ENCODE measurements at places on chromosomes 2 and 18.
A peak's percentile ranks its signal among the peaks of the same experiment; 100 is the strongest.

DNA sequence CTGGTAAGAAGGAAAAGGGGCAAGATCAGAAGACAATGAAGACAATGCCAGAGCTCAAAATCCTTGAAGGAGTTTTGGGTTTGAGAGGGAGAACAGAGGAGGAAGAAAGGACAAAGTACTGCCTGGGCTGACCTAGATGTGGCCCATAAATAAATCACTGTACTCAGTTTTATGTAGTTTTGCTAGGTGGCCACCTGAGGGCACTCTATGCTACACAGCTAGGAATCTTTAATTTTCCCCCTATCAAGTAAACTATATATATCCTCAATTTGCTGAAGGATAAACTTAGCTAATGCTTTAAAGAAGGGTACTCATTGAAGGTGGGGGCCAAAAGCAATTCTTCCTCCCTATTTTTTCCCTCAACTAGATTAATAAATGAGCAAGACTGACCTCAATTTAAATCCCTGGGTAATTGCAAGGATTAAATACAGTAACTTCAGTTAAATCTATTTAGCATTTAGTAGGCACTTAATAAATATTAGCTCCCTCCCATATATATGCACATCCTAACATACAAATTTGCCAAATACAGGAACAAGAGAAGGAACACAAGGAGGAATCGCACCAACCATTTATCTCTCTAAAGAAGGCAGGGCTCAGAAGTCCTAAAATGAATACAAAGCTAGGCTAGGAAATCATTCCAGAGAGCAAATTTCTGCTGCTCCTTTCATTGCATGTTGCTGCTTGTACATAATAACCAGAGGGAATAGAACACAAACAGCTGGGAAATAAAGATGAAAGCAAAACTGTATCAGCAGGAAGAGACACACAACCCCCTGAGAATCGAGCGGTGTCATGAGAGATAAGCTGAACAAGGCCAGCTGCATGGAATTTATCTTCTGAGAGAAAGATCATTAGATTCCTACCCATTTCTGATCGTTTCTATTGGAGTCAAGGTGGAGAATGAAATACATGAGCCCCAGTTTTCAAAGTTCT is 540.1 kb downstream of the NRXN1 start:
- DNase-seq = peak; percentile 66

DNA sequence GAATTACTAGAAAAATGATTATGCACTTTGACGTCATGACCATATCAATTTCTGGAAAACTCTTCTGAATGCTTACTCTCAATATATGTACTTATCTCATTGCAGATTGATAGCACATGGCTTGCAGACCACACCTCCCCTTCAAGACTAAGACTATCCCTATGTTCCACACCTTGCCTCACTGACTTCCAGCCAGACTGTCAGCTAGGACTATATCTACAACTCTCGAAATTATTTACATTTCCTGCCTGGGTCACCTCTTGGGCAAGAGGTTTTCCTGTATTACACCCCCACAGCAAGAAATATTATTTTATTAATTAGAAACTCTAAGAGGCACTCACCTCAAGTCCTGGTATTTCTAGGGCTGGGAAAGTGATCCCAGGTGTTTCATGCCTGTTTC is 236.6 kb downstream of the CYRIA start:
- no peak for DNase-seq

GRCh38 chr2:9112079-9112721 is 94.4 kb upstream of the ASAP2 start:
- no peak for DNase-seq

- peak; percentile 9 for DNase-seq
These were observed 71.0 kb downstream of the TMEM182 start for GRCh38 chr2:102832789-102833188.

- DNase-seq = no peak
These were observed 72.5 kb upstream of the APCDD1 start for GRCh38 chr18:10381951-10382350.

Measured in NCI-H1105 treated with DMSO at 0.1 percent for 48 hours (cell line).